ENCODE measurements at places on chromosomes 12 and 14.

DNA sequence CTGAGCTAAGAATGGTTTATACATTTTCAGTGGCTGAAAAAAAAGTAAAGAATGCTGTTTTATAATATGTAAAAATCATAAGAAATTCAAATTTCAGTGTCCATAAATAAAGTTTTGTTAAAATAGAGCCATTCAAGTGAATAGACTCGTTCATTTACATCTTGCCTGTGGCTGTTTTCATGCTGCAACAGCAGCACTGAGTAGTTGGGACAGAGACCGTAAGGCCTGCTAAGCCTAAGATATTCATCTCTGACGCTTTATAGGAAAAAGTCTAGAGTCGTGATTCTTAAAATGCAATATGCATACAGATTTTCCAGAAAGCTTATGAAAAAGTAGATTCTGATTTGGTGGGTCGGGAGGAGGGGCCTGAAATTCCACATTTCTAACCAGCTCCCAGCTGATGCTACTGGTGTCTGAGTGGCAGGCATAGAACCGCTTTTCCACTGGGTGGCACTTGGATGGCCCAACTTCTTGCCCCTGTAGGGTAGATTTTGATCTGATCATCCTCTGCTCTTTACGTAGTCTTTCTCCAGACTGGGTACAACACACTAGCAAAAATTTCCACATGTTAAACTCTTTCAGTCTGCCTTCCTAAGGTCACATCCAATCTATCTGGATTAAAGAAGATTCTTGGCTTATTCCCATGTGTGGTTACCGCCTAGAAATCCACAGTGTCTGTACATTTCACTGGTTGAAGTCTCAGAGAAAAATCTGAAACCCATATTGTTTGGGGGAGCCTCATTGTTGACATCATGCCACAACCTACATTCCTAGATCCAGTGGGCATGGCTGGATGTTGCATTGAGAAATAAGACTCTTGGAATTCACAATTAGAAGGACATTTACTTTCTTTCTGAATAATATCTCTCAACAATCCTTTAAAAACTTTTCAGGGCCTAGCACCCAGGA is 151.2 kb downstream of the C12orf75 start:
- no peak for DNase-seq

GRCh38 chr12:75479963-75480461 is 543 bp upstream of the GLIPR1 start:
- no peak for DNase-seq

DNA sequence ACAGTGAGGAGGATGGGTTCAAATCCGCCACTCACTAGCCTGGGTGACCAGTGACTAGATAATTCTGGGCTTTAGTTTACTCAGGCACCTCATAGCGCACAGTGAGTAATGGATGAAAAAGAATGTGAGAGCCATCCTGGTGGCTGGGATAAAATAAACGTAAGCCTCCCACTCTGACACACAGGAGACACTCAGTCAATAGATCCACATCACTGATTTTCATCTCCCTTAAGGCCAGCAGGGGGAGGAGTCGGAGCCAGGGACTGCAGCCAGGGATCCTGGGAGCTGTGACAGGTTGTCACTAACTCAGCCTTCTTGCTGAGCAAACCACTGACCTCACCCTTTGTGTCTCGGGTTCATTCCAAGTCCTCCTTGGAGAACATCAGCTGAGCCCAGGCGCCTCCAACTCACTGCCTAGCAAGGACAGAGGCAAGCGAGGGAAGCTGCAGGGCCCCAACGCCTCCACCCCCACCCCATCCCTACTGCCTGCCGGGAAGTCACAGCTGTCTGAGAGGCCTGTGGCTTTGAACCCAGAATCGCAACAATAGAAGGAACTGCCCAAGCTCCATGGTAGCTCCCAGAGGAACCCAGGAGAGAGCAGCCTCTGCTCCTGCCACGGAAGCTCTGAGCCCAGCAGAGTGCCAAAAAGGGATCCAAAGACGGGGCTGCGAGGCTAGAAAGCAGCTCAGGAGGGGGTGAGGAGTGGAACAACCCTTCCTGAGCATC is 30.7 kb downstream of the PXN start:
- no peak for DNase-seq

DNA sequence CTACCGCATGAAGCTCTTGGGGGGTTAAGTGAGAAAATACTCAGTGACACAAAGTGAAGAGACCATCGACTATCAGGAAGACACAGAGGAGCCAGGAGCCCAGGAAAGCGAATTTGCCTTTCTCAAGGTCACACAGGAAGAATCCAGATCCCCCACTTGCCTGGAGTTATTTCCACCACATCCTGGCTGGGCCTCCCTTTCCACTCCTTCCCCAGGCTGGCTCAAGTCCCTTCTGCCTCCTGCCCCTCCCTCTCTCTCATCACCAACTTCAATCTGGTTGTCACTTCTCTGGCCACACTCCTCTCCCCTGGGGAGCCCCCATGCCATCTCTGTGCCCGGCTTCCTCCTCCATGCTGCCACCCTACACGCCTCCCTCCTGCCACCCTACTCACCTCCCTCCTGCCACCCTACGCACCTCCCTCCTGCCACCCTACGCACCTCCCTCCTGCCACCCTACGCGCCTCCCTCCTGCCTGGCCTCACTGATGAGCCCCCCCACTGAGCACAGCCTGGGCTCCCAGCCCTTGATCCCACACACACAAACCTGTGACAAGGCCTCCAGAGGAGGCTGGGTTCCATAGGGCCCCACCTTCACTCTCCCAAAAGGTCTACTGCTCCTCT is 6.3 kb downstream of the SCNN1A start:
- no peak for DNase-seq

DNA sequence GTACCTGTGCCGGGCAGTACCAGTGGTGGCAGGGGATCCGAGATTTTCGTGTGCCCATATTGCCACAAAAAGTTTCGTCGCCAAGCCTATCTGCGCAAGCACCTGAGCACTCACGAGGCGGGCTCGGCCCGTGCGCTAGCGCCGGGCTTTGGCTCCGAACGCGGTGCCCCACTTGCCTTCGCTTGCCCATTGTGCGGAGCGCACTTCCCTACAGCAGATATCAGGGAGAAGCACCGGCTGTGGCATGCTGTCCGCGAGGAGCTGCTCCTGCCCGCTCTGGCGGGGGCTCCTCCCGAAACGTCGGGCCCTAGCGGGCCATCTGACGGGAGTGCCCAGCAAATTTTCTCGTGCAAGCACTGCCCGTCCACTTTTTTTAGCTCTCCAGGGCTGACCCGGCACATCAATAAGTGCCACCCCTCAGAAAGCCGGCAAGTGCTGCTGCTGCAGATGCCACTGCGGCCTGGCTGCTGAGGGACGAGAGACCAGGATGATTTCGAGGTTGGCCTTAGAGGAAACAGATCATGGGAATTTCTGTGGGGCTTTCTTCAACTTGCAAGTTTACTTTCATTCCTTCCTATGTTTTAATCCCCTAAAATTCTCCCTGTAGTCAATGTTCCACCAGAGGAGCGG is 1.6 kb downstream of the INSM2 start:
- no peak for DNase-seq

DNA sequence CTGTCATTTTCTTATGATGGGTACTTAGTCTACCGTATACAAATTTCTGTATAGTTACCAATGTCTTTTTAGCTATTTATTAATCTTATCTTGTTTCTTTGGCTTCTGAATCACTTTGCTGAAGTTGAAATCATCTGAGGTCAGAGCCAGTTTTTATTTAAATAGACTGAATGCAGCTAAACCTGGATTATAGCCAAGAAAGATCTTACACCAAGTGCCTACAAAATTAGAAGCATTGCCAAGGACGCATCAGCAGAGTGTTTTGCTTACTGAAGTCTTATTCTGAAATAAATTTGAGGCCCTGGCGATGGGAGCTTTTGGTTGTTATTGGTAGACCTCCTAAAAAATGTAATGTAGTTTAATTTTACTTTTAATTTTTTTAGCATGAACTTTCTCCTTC is 128.2 kb downstream of the RGS6 start:
- DNase-seq = no peak

DNA sequence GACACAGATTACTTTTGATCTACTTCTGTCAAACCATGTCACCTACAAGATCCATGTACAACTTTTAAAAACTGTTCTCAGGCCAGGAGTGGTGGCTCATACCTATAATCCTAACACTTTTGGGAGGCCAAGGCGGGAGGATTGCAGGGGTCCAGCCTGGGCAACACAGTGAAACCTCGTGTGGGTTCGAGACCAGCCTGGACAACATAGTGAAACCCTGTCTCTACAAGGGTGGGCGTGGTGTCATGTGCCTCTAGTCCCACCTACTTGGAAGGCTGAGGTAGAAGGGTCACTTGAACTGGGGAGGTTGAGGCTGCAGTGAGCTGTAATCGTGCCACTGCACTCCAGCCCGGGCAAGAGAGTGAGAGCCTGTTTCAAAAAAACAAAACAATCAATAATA is 5.7 kb downstream of the WDR20 start:
- DNase-seq = no peak

GRCh38 chr12:126493366-126494108 is 1428.3 kb downstream of the AACS start:
- DNase-seq = no peak

DNA sequence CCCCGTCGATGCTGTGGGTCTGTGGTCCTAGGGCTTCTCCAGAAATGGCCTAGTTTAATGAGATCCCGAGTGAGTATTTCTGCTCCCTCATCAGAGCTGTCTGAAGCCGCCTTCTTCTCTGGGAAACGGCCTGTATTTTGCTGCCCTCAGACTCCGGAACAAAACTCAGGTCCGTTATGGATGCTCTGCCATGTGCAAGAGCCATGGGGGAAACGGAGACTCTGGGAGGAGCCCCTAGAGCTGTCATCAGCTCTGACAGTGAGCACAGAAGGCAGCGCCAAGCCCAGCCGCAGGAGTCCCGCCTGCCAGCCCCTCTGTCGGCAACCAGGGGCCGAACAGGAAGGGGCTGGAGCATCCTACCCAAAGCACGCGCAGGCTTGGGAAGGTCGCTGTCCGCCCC is 192.4 kb upstream of the PRMT8 start:
- no peak for DNase-seq

DNA sequence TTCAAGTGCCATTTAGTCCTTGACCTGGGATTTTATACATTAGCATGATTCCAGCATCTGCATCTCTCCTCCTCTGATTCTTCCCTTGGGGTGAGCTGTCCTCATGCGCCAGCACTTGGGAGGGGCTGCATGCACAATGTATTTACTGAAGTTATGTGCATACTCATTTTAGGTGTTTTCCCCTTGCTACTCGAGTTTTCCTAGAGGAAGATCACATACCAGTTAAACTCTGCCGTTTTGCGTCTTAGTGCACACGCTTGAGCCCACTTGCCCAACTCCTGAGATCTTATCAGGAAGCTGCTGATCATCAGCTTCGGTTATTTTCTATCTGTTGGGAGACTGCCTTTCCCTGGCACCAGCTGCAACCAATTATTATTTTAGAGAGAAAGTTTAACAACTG is 78.8 kb downstream of the C14orf132 start:
- DNase-seq = no peak

DNA sequence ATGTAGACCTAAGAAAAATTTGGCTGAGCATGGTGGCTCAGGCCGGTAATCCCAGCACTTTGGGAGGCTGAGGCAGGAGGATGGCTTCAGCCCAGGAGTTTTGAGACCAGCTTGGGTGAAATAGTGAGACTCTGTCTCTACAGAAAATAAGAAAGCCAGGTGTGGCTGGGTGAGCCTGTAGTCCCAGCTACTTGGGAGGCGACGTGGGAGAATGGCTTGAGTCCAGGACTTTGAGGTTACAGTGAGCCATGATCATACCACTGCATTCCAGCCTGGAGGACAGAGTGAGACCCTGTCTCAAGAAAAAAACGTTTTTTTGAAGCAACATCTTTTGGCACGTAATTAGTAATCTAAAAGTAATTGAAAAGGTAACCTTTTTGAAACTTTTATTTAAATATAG is 70.9 kb downstream of the FERMT2 start:
- no peak for DNase-seq

DNA sequence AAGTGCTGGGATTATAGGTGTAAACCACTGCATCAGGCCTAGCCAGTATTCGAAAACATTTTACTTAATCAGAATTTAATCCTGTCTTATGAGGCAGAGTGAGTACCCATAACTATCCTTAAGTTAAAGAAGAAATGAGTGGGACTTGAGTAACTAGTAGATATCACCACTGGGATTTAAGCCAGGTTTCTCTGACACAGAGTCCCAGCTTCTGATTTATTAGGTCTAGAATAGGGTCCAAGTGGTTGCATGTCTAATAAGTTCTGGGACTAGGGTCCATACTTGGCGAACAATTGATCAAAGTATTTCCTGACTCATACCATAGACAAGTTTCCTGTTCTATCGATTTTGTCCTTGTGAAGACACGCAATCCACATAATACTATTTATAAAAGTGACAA is 18.9 kb downstream of the PTPRB start:
- no peak for DNase-seq

DNA sequence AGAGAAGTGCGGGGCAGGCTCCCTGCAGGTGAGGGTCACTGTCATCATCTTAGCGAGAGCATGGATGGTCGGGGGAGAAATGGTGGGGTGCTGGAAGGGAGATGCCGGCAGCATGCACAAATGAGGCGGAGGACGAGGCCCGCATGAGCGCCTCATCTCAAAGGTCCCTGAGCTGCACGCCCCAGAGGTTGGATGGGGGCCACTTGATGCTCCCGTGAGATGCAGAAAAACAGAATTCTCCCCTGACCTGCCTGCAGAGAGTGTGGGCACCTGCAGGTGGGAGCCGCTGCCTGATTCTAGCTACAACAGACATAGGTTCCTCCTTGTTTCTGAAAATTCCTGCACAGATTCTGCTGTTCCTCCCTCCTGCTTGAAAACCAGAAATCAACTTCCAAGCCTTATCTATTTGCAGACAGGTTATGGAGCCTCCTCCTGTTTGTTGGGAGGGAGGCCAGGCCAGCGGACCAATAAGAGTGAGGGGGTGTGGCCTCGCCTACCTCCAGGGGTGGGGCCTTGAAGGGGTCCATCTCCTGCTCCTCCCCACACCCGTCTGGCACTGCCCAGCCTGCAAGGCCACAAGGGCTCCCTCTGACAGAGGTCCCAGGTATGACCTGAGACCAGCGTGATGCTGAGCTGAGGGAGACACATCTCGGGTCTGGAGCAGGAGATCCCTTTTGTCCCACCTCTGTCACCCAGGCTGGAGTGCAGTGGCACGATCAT is 67.2 kb downstream of the KDM2B start:
- DNase-seq = peak; percentile 30

- no peak for DNase-seq
Observed at GRCh38 chr14:104724981-104725771, 1.1 kb downstream of the ADSS1 start.

GRCh38 chr14:59422069-59422881 is 42.9 kb downstream of the GPR135 start:
- no peak for DNase-seq

- no peak for DNase-seq
Observed at GRCh38 chr14:65976761-65977404, 509.3 kb upstream of the CCDC196 start.

DNA sequence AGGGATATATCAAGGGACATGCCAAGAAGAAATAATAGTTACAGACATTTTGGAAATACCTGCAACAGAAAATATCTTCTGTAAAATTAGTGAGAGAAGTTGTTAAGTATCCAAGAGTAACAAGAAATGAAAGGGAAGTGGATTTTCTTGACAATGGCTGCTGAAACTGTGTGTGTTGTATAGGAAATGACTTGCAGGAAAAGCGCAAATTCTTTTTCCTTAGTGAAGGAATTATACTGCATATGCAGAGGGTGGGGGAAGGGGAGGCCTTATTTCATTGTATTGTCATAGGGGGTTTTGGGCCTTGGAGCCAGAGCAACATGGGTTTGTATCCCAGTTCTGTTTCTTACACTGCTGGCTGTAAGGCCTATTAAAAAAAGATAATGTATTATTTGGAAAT is 84.4 kb upstream of the DDHD1 start:
- no peak for DNase-seq

- DNase-seq = no peak
Observed at GRCh38 chr12:68007033-68007432, 17.8 kb downstream of the IFNG-AS1 start.
